ENCODE measurements at places on chromosomes 16 and 17.

DNA sequence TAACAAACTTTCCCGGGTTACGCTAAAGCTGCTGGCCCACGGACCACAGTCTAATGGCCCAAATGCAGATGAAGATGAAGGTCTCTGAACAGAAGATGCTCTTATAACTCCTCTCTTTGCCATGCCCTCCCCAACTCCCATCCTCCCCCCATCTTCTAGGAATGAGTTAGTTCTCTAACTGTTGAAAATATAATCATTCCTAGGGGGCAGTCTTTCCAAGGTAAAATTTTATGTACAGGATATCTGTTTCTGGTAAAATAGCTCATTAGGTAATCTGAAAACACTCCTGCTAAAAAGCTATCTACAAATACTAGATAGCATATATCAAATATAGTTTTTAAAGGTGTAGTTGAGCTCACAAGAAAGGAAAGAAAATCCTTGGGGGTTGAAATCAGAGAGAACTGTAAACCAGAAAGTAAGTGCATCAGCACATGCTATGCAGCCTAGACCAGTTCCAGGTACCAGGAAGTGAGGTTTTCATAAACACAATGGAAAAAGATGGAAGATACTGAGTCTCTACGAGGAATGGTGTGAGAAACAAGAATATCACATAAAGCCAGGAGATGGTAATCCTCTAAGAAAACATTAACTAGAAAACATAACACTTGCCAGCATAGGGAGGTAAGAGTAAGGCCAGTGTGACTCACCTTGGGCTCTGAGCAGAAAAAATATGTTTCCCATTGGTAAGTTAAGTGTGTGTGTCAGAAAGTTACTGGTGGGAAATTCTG, 38.1 kb downstream of the CMC2 start:
- no peak for DNase-seq

GRCh38 chr16:716200-716568, 1.3 kb downstream of the METRN start:
- no peak for DNase-seq

DNA sequence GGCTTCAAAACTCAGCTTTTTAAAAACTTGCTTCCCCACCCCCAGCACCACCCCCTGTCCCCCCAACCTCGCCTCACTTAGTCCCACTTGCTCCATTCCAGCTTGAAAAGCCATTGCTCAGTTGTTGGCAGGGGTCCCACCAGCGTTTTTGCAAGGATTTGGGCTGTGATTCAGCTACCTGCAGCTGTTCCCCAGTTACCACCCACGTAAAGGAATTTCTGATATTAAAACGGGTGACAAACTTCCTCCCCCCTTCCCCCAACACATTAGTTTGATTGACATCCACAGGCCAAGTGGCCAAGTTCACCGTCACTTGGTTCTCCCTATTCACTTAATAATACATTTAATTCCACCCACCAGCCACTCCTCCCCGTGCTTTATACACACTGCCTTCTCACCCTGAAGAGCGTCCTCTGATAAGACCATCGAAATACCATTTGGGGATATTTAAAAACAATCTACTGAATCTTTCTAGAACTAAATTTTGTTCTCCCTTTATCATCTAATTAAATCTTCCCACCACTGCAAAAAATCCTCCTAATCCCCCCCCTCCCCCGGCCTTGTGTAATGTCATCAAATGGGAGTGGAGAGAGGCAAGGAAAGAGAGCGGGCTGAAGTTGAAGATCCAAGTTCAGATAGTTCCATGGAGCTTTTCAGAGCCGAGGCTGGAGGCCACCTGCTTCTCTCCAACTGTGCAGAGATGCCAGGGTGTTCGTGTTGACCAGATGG, 55.1 kb downstream of the SOX9 start:
- no peak for DNase-seq

- DNase-seq = no peak
Observed at GRCh38 chr17:27807567-27808470, 7.5 kb upstream of the NOS2 start.

DNA sequence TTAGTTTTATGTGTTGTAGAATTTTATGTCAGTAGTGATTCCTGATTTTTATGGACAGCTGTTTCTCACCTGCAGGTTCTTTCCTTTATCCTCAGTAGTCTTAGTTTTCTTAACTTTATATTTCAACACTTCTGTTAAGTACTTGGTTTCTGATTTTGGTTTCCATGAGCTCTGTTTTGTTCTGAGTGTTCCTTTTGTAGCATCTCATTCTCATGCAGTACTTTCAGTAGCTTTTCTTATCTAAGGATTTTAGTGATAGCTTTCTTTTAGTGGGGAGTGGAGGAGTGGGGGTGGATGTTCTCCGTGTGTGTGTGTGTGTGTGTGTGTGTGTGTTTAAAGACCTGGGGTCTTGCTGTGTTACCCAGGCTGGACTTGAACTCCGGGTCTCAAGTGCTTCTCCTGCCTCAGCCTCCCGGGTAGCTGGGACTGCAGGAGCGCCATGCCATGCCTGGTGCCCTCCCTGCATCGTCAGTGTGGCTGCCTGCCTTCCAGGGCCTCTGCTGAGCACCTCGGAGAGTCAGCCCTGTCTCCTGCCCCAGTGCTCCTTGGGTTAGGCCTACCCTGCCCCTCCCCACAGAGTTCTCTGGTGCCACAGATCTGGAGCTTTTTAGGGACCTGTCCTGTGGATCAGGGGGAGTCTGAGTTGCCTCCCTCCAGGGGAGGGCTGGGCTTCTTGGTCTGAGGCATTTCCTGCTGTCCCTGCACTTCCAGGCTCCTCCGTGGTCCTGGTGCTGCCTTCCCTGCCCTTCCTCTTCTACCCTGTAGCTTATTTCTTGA, 4.3 kb upstream of the ZNF750 start:
- DNase-seq = no peak

DNA sequence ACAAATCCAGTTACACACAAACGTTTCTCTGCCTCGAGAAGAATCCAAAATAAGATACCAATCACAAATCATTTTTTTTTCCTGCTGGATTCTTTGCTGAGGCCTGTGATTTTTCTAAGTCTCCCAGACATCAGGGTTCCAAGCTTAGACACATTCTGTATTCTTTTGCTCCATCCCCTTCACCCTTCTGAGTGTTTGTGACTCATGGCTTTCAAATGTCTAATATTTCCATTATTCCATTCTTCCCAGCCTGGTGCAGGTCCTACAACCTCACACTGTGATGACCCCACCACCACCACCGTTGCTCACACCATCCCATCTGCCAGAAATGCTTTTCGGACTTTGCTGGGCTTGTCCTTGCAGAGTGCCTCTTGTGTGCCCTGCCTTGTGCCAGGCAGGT, 480.1 kb downstream of the SOX9 start:
- no peak for DNase-seq

- no peak for DNase-seq
Observed at GRCh38 chr16:1206786-1207185, 18.3 kb downstream of the TPSG1 start.

GRCh38 chr17:80068301-80069222, 32.1 kb downstream of the CCDC40 start:
- no peak for DNase-seq

Data from NCI-H2081 (cell line).